ENCODE measurements at places on chromosomes 11 and 22.

GRCh38 chr11:86182976-86183584 lies 61.5 kb upstream of the EED start:
- DNase-seq, result no peak

GRCh38 chr22:37167981-37168647 lies 18.4 kb upstream of the IL2RB start:
- DNase-seq, result no peak

DNA sequence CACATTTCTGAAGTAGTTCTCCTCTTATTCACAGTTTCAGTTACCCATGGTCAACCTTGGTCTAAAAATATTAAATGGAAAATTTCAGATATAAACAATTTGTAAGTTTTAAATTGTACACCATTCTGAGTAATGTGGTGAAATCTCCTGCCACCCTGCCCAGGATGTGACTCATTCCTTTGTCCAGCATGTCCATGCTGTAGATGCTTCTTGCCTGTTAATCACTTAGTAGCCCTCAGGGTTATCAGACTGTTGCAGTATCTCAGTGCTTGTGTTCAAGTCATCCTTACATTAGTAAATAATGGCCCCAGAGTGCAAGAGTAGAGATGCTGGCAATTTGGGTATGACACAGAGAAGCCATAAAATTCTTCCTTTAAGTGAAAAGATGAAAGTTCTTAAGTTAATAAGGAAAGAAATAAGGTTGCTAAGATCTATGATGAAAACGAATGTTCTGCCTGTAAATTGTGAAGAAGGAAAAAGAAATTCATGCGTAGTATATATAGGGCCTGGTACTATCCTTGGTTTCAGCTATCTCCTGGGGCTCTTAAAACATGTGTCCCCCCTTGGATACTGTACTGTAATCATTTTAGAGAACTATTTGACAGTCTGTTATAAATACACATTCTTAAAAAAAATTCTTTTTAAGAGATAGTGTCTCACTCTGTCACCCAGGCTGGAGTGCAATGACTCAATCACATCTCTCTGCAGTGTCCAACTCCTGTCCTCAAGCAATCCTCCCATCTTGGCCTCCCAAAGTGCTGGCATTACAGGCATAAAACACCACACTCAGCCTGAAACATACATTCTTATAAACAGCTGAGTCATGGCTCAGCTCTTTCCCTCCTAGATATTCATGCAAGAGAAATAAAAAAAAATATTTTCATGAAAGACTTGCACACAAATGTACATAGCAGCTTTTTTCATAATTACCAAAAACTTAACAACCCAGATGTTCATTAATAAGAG lies 31.3 kb downstream of the MTNR1B start:
- peak; percentile 10 for DNase-seq

DNA sequence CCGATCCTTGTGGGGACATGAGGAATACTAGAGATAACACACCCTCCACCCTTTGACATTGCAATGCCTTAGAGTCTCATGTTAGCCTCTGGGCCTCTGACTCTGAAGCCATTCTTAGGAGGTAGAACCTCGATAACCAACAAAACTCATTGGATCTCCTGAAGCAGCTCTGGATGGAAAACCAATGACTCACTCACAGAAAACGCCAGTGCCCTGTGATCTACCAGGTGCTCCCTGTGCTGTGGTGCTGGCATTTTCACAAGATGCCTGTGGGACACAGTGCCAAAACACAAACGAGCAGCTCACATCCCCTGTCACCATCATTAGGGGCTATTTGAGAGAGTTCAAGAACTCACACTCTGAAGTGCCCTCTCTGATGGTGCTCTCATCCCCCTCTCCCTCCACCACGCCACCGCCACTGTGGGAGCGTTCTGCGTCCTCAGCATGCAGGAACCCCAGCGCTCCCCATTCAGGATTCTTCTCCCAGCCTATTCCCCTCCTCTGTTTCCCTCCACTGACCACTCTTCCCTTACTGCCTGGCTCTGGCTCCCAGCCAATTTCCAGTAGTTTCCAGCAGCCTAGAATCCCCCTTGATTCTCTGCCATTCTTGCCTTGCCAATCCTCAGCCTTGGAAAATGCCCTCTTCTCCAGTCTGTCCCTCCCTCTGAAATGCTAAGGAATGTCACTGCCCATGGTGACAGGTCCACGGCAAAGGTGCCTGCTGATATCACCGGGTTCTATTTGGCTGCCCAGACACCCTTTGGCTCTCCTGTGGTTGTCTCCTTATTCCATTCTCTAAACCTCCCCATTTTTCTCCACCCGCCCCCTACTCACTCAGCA lies 4.7 kb upstream of the POLD4 start:
- DNase-seq, result no peak

GRCh38 chr22:27474112-27474571 lies 327.4 kb downstream of the MN1 start:
- DNase-seq, result no peak

GRCh38 chr11:109590782-109591181 lies 168.8 kb downstream of the C11orf87 start:
- DNase-seq, result no peak

- DNase-seq, result no peak
These were observed 13.7 kb downstream of the ROBO3 start for GRCh38 chr11:124878759-124879492.

GRCh38 chr11:28702871-28703270 lies 594.7 kb downstream of the METTL15 start:
- DNase-seq, result no peak

DNA sequence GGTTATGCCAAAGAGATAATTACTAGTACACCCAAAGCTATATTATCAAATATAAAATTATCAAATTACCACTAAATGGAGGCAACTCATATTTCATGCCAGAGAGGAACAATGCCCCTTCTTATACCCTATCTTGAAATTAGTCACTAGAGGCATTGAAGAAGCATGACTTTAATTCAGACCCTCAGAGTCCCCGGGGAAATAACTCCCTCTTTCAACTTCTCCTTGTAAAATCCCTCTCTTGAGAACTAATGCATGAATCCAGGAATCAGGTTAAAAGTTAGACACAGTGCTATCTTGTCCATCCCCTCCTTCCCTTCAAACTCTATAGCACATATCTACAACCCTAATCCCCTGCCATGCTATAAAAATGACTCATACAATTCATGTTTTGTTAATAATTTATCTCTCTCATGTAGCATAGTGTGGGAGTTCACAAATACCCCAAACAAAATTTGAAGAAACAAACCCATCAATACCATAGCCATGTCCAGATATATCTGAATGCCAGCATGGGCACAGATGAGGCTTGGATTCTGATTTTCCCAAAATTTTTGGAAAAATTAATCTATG lies 665.4 kb downstream of the KCNA4 start:
- no peak for DNase-seq

DNA sequence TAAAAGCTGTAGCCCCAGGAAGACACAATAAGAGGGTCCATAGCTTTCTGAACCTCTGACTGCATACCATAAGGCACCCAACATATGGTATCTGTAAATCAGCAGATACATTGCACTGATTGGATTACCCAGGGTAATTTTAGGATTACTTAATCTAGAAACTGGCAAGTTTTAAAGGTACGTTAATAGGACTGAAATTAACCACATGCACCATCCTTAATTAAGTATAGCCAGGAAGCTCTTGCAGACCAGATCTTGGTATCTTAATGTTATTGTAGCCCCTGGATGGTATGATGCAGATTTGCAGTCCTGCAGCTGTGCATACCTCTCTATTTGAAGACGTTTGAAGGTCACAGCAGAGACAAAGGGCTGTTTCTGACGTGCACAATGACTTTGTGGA lies 72.8 kb downstream of the ARHGAP42 start:
- no peak for DNase-seq

DNA sequence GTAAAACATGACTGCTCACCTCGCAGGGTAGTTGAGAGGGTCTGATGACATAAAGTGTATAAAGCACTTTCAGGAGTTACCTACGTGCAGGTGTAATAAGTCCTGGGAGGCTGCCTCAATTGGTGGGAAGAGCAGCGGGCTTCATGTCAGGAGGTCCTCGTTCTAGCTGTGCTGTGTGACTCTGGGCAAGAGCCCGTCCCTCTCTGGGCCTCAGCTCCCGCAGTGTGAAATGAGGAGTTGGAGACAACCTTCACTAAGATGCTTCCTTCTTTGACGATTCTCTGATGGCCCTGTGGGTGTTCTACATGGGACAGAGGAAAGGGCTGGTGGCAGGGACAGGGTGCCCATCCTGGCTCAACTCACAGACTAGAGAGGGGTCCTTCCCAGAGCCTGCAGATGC lies 57.8 kb downstream of the TP53I11 start:
- DNase-seq, result no peak

DNA sequence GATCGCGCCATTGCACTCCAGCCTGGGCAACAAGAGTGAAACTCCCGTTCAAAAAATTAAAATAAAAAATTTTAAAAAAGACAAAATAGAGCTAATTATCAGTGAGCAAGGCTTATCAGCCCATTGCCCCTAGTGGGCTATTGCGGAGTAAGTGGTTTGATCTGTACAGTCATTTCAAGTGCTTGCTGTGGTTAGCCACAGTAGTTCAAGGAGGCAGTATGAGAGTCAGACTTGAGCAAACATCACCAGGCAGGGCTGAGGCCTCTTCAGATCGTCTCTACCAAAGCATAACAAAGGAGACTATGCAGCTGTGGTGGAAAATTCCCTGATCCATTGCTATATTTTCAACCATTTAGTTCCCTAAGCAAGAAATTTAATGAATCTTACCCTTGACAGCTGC lies 4.3 kb upstream of the SBF2 start:
- DNase-seq, result no peak

- no peak for DNase-seq
These were observed 86.9 kb downstream of the SYN3 start for GRCh38 chr22:32971276-32971675.

GRCh38 chr11:74255741-74256375 lies 55.6 kb downstream of the P4HA3 start:
- DNase-seq, result peak; percentile 61

- DNase-seq, result no peak
These were observed 24.9 kb downstream of the WNT11 start for GRCh38 chr11:76181371-76181770.
